Sigmoid colon (tissue), 7 donors: ENCODE measurements at places on chromosomes 3 and 15. TPM values are rescaled to one million over a fixed set of nuclear protein-coding genes. Genes with fewer than 3 reads are reported as not detected.

CPNE9 gene
- total RNA-seq = not detected

- peak overlapping the region; percentile 45 for H3K27ac ChIP-seq
- no peaks in the 10 kb centered on the region for H3K27me3 ChIP-seq
- no peaks in the 10 kb centered on the region for H3K4me1 ChIP-seq
- DNase-seq = peak; percentile 69
- no peak overlapping the region for H3K4me3 ChIP-seq
These were observed 428.3 kb upstream of the ATP11B start for GRCh38 chr3:182364723-182365650.

PSMD6 gene
- 66.3 TPM for total RNA-seq

DNA sequence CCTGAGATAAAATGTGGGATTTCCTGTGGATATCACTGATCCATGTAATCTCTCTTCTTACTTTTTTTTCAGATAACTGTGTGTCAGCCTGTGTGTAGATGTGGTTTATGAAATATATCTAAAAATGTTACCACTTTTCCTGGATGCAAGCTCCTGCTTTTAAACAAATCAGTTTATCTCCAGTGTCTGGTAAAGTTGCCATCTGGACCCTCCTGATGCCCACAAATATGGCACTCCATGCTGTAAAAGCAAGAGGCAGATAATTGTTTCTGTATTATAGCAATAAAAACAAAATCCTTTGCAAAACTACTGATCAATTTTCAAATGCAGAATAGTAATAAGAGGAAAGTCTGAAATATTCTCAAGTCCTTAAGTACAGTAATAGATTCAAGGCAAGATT, 7.6 kb upstream of the DCLK3 start:
- H3K27me3 ChIP-seq = no peaks in the 10 kb centered on the region
- no peak overlapping the region for H3K27ac ChIP-seq
- no peak overlapping the region for H3K4me3 ChIP-seq

ASB14 gene
- not detected for total RNA-seq

EPHB1 gene
- total RNA-seq = 3.6 TPM

CCDC39 gene
- 0.16 TPM for total RNA-seq

GRCh38 chr3:12143949-12144504, 14.7 kb downstream of the TIMP4 start:
- H3K27ac ChIP-seq = peak overlapping the region; percentile 73
- peak; percentile 87 for DNase-seq
- H3K27me3 ChIP-seq = no peaks in the 10 kb centered on the region
- no peaks in the 10 kb centered on the region for H3K36me3 ChIP-seq

GRCh38 chr3:178139116-178139515, 397.1 kb upstream of the KCNMB2 start:
- H3K4me1 ChIP-seq = peaks cover 14% of the 10 kb centered on the region
- no peak overlapping the region for H3K4me3 ChIP-seq
- H3K36me3 ChIP-seq = no peaks in the 10 kb centered on the region
- H3K27ac ChIP-seq = no peak overlapping the region
- H3K27me3 ChIP-seq = no peaks in the 10 kb centered on the region
- no peak for DNase-seq

ARGFX gene
- not detected for total RNA-seq

DPP8 gene
- 37.7 TPM for total RNA-seq

DNA sequence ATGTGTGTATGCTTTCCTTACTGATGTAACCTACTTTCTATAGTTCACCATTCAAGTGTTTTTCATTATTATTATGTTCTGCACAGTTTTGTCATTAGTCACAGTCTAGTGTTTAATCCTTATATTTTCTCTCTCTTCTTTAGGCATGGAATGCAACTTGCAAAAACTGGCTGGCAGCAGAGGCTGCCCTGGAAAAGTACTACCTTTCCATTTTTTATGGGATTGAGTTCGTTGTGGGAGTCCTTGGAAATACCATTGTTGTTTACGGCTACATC, 6.9 kb downstream of the SUCNR1 start:
- no peak overlapping the region for H3K4me3 ChIP-seq
- H3K36me3 ChIP-seq = no peaks in the 10 kb centered on the region
- H3K27ac ChIP-seq = peak overlapping the region; percentile 51
- H3K4me1 ChIP-seq = no peaks in the 10 kb centered on the region
